ENCODE measurements at places on chromosomes 16 and 17.

GRCh38 chr16:88534638-88535190 lies 35.5 kb upstream of the ZC3H18 start:
- DNase-seq = peak; percentile 57

GRCh38 chr17:10336393-10336792 lies 36.4 kb downstream of the MYH13 start:
- DNase-seq = no peak

- no peak for DNase-seq
These were observed 19.0 kb upstream of the KLHDC4 start for GRCh38 chr16:87784812-87785211.

DNA sequence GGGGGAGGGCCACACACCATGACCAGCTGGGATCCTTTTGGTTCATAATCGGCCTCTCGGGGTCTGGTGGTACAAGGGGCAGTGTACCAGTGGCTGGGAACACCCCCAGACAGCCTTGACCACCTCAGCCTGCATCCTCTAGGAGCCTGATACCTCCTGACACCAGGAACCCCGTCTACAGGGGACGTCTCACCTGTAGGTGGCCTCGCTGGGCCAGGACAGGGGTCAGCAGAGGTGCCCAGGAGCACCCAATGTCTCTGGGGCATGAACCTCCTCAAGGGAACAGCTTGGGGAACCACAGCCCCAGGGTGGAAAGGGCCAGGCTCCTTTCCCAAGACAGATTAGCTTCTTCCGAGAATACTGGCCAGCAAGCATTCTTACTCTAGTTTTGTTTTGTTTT lies 2.5 kb upstream of the METRNL start:
- no peak for DNase-seq

DNA sequence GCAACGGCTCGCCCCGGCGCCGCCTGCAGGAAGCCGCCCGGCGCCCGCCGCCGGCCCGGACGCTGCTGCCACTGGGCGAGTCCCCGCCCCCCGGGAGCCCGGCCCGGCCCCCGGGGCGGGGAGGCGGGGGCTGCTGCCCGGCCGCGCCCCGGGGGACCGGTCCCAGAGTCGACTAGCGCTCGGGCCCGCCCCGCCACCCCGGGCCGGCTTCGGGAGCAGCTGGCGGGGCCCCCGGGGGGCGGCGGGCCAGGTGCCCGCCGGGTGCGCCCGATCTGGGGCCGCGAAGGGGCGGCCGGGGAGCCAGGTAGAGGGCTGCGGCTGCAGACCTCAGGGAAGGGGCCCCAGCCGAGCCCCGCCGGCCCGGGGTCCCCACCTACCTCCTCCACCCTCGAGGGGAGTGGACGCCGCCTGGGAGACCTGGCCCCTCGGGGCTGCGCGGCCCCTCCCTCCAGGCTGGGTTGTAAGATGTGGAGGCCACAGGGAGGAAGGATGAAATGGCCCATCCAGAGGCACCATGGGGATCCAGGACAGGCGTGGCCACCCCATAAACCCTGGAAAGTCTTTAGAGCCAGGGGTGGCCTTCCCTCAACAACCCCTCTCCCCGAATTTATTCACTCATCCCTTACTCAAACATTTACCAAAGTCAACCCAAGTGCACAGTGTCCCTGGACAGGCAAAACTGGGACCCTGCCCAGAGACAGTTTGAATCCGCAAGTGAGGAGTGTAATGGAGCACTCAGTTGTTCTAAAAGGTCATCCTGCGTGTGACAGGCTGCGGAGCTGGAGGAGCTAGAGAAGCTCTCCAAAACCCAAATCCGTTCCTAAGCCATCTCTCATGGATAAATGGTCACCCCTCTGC lies at the start of gene CDYL2:
TSS of gene CDYL2 (minus strand) at position 73 of the 858 bp plus-strand sequence. CDS start 425 bp downstream, outside the sequence.
- DNase-seq = peak; percentile 60

DNA sequence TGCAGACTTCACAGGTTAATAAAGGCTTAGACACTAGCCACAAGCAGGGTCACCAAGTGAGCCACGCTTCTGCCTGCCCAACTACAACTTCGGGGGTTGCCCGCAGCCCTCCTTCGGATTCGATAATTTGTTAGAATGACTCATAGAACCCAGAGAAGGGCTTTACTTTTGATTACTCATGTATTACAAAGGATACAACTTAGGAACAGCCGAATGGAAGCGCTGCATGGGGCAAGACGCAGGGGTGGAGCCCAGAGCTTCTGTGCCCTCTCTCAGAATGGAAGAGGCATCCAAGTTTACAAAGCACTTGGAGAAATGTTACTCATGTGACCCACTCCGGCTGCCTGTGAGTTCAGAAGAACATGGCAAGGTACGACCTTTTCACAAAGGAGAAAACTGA lies 7.5 kb upstream of the CDH5 start:
- DNase-seq = no peak

- DNase-seq = no peak
These were observed 127.9 kb upstream of the CDH11 start for GRCh38 chr16:65249768-65250167.

GRCh38 chr17:5913641-5914040 lies 156.5 kb upstream of the WSCD1 start:
- DNase-seq = no peak

- no peak for DNase-seq
These were observed 55.4 kb downstream of the CYB5B start for GRCh38 chr16:69479775-69480174.

DNA sequence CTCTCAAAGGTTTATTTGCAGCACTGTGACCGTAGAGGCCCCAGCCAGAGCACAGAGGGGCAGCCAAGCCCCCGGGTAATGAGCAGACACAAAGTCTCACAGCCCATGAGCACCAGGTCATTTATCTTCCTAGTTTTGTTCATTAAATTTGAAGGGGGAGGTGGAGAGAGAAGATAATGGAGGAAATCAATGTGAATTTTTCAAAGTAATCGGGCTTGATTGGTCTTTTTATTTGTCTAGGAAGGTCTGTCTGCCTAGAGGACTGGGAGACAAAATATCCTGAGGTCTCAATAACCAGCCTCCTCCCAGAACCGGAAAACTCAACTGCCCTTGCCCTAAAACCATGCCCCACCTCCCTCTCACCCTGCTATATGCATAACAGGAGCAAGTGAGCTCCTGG lies 189.0 kb downstream of the SLC39A11 start:
- no peak for DNase-seq

- no peak for DNase-seq
These were observed 20.1 kb upstream of the CLEC19A start for GRCh38 chr16:19265380-19265930.

GRCh38 chr17:4836221-4836620 lies 3.1 kb downstream of the MINK1 start:
- no peak for DNase-seq

DNA sequence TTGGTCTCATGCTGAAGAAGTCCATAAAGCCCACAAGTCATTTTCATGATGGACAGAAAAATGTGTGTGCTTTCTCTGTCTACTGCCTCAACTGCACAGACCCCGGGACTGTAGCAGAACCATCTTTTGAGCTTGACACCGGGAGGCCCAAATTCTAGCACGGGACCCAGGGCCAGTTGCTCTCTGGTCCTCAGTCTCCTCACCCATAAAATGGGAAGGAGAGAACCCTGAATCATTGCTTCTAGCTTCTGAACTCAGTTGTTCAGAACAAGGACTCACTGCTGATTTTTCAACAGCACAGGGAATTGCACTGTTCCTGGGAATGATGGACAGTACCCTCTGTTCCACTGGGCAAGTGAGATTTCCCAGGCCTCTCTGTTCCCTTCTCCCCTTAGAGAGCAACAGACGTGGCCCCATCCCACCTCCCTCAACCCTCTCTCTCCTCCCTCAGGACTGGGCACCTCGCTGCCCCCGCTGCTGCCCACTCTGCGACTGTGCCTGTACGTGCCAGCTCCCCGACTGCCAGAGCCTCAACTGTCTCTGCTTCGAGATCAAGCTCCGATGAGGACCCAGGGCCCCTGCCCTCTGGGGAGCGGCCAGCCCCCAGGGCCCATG lies 2.2 kb upstream of the ALDOA start:
- no peak for DNase-seq

GRCh38 chr16:85649411-85650134 lies 36.5 kb downstream of the GSE1 start:
- no peak for DNase-seq

- no peak for DNase-seq
These were observed 167.7 kb upstream of the CIBAR2 start for GRCh38 chr16:85279825-85280545.

DNA sequence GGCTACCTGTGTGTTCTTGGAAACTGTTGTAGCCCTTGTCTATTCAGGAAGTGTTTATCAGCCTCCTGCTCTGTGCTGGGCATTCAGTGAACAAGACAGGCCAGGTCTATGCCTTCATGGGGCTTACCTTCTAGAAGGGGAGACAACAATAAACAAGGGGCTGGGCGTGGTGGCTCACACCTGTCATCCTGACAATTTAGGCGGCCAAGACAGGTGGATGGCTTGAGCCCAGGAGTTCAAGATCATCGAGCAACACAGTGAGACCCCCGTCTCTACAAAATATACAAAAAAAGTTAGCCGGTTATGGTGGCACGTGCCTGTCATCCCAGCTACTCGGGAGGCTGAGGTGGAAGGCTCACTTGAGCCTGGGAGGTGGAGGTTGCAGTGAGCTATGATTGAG lies 5.5 kb upstream of the GSG1L start:
- no peak for DNase-seq

GRCh38 chr17:56478836-56479447 lies 114.6 kb upstream of the NOG start:
- no peak for DNase-seq

GRCh38 chr17:66684261-66684660 lies 150.7 kb upstream of the CACNG5 start:
- no peak for DNase-seq

DNA sequence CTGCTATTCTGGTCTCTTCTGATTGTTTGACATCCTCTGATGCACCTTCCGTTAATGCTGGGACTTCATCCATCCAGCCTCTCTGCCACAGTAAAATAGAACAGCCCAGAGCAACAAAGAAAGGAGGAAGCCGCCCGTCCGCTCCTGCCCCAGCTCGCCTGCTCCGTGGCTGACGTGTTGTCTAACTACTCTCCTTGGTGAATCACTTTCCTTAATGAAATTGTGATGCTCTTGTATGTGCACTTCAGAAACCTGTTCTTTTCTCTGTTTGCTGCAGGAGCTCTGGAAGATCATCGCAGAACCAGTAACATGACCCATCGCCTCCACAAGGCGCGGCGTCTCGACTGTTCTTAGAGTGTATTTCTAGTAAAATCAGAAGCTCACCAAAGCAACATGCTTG lies 24.3 kb downstream of the METTL22 start:
- no peak for DNase-seq

- no peak for DNase-seq
These were observed 13.7 kb downstream of the FOXF1 start for GRCh38 chr16:86524029-86524428.

GRCh38 chr17:21360048-21360447 lies 16.1 kb upstream of the KCNJ12 start:
- DNase-seq = no peak

DNA sequence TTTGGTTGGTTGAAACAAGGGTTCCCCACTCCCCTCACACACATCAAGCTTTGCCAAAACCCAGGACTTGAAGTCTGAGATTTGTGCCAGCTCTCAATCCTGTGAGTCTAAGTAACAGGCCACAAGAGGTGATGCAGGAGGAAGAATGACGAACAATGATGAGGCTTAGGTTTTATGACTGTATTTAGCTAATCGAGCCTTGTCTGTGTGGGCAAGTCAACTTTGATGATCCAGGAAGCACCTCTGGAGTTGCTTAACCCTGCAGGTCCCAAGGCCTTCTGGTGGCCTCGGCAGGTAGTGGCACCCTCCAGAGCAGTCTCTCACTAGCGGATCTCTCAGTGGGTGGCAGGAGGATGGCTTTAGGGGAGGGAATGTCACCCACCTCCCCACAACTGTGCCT lies 28.7 kb downstream of the CDK5RAP3 start:
- DNase-seq = no peak

GRCh38 chr17:7022781-7023571 lies at the start of gene BCL6B:
Gene BCL6B, plus strand, starts transcription at chr17:7023050. Its CDS starts 622 bp downstream, at chr17:7023672.
- DNase-seq = no peak

GRCh38 chr17:6643451-6644125 lies 2.7 kb downstream of the TXNDC17 start:
- no peak for DNase-seq

DNA sequence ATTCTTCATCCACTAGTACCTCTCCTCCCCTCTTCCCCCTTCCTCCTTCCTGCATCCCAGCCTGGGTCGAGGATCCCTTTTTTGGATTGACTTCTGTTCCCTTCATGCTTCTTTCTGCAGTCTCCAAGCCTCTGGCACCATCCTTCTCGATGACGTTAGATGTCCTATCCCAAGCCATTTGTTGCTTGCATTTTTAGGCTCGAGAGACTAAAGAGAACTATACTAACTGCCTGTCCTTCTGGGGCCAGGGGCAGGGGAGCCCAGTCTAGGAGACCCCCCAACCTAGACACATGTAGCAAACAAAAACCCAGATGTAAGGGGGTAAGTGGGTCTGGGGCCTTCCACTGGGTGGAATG lies 23.9 kb downstream of the UNK start:
- DNase-seq = no peak

- no peak for DNase-seq
These were observed 15.2 kb upstream of the HOXB2 start for GRCh38 chr17:48559840-48560817.

DNA sequence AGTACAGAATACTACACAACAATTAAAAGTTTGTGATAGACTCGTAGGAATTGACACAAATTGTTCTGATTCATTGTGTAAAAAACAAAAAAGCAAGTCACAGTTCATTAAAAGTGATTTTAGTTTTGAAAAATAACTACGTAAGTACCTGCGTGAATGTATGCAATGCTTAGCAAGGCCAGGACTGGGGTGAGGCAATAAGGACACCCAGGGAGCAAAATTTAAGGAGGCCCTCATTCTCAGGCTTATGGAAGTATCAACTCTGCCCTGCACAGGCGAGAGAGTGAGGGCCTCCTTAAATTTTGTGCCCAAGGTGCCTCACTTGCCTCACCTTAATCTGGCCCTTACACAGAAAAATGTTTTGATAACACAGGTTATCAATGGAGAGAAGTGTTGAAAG lies 31.4 kb downstream of the NOG start:
- no peak for DNase-seq

- no peak for DNase-seq
These were observed 64.0 kb downstream of the SOX9 start for GRCh38 chr17:72184805-72185204.

GRCh38 chr17:77151186-77151585 lies 10.4 kb downstream of the SEC14L1 start:
- no peak for DNase-seq

GRCh38 chr17:17723354-17724261 lies 42.4 kb downstream of the RAI1 start:
- DNase-seq = peak; percentile 41

- no peak for DNase-seq
These were observed 23.1 kb upstream of the PHF12 start for GRCh38 chr17:28974451-28974850.

Data from activated T-cell treated with anti-CD3 and anti-CD28 coated beads, Interleukin-2, amount 50 U/mL, for 1 hour (primary cell).